ENCODE measurements at places on chromosomes 5 and 9.

GRCh38 chr5:67010684-67011409 is 185.8 kb downstream of the CD180 start:
- DNase-seq = no peak

DNA sequence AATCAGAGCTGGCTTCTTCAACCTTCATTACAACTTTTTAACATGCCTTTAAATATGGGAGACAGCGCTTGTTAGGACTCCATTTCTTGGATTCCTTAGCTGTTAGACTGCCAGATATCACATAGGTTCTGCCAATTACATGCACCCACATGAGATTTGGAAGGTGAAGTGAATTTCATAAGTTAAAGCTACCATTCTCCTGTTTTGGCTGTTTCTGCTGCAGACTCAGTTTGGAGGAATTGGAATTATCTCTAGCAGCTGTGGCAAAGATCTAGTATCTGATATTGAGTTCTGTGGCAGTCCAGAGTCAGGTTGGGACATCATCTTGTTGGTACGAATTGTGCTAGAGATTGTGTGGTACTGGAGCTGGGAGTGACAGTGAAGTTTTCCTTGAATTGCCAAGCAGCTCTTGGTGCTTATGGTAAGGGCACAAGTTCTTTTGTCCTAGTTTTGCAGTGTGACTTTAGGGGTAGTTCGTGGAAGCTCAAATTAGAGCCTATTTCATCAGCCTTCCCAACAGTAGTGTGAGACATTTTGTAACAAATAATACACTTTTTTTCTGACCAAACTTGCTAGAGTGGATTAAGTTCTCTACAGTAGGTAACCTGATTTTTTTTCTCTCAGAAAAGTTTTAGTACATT is 9.1 kb upstream of the PJA2 start:
- DNase-seq = no peak

DNA sequence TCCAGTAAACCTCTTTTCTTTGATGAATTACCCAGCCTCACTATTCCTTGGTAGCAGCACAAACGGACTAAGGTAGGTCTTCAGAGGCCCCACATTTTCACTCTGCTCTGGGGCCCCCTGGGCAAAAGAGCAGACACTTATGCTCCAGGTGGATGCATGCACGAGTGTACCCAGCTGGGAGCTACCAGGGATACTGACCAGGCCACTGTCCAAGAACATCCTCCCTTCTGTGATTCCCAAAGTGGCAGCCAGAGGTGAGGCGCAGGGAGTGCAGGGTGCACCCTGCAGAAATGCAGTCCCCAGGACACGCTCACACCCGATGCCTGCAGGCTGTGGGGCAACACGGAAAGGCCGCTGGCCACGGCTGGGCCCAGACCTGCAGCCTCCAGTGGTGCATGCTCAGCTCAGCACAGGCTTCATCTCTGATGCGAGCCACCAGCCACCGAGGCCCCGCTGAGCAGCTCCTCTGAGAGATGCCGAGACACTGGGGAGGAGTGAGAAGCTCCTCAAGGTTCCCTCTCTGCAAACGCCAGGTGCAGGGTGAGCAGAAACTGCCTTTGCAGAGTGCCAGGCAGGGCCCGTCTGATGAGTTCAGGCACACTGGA is 48.1 kb upstream of the OLFM1 start:
- no peak for DNase-seq

GRCh38 chr5:1754531-1755220 is 45.0 kb downstream of the MRPL36 start:
- no peak for DNase-seq

GRCh38 chr9:123945532-123945931 is 15.6 kb upstream of the DENND1A start:
- DNase-seq = no peak

GRCh38 chr5:138107213-138107612 is 23.4 kb downstream of the WNT8A start:
- no peak for DNase-seq

DNA sequence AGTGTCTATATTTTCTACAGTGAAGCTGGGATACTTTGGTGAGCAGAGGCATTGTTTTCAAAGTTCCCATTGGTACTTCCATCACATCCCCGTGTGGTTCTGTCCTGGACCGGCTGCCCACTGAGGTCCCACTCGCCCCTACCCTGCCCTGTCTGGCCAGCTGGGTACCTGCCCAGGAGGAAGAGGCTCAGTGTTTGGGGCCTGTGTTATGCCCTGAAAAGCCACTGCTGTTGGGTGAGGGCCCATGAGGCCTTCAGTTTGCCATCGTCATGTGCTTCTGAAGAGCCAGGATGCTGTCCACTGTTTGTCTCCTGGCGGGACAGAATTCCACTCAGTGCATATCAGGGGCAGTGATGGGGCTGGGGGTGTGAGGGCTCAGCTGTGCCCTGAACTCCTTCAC is 2.6 kb upstream of the CEP72 start:
- no peak for DNase-seq

GRCh38 chr5:2779459-2779858 is 28.0 kb upstream of the IRX2 start:
- DNase-seq = no peak

DNA sequence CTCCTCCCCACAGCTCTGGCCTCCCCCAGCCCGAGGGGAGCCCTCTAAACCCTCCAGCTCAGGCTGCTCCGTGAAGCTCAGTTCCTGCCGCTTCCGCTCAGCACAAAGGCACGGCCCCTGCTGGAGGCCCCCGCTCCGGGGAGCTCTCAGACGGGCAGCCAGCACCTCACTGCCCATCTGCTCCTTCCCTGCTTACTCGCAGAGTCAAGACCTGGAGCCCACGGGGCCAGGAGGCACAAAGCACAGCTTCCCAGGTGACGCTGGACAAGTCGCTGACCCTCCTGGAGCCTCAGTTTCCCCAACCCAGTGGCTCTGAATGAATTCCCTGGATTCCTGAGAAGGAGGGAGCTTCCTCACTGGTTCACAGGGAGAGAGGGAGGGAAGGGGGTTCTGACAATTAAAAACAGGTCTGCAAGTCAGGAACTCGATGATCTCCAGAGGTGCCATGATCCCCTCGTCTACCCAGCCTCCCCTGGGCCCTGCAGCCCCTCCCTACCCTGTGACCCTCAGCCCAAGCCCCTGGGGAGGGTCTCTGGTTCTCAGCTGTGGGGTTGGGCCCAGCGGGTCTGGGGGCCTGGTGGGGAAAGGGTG is 36.2 kb downstream of the VAV2 start:
- no peak for DNase-seq

- DNase-seq = no peak
These were observed 101.5 kb downstream of the SEMA5A start for GRCh38 chr5:9444346-9444745.

DNA sequence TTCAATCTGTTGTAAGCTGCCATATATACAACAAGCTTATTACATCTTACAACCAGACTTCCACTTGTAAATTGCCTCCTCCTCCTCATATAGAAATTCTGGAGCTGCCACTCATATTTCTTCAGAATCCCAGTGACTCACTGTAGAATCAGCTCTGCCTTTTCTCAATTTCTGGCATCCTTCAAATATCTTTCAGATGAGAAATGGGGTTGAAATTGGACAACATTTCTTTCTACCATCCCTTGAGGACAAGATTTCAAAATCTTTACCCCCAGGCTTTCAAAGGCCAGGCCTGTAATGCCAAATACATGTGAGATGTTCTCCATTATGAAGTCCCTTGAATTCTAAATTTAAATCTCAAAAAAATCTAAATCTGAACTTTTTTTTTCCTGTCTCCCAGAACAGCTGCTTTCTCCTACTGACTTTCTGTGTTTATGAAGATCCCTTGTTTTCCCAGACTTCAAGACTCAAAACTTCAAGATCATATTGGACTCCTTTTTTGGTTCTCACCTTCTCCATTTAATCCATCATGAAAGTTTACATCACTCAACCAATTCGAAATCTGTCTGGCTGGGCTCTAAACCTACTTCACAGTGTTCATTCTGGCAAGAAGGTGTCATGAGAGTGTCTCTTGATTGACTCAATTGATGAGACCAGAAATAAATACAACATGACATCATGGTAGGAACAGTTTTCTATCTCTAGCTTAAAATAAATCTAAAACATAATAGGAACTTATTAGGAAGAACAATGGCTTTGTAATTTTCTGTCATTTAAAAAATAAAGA is 109.8 kb downstream of the HMHB1 start:
- DNase-seq = peak; percentile 75

- no peak for DNase-seq
These were observed 617.6 kb downstream of the TLR4 start for GRCh38 chr9:118321788-118322187.

All from AG09319 (cell line).